ENCODE measurements at places on chromosomes 11 and 22. TPM values are rescaled to one million over a fixed set of nuclear protein-coding genes. Genes with fewer than 3 reads are reported as not detected.

DNA sequence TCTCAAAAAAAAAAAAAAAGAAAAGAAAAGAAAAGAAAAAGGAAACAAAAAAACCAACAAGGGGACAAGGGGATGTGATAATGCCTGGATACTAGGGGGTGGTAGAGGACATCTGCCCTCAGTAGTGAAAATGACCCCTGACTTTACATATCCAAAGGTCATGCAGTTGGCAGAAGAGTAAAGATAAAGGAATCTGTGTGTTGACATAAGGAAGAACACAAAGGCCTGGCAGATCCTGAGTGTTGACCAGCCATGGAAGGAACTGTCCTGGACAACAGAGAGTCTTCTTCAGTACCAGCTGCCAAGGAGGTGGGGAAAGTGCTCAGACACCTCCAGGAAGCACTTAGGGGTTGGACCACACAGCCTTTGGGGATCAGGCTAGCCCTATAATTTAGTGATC, 12.6 kb downstream of the SLC43A1 start:
- no peak for DNase-seq

- no peak for DNase-seq
Observed at GRCh38 chr22:38442967-38443627, 11.9 kb downstream of the KCNJ4 start.

GRCh38 chr22:37519268-37520195, at the start of gene CARD10:
TSS of gene CARD10 (minus strand) at chr22:37519415. CDS start at chr22:37519200, 215 bp downstream.
- no peak for DNase-seq

Gene PRG3
- 0.41 TPM for total RNA-seq

GRCh38 chr11:35662061-35662648, 420 bp upstream of the TRIM44 start:
- no peak for DNase-seq

DNA sequence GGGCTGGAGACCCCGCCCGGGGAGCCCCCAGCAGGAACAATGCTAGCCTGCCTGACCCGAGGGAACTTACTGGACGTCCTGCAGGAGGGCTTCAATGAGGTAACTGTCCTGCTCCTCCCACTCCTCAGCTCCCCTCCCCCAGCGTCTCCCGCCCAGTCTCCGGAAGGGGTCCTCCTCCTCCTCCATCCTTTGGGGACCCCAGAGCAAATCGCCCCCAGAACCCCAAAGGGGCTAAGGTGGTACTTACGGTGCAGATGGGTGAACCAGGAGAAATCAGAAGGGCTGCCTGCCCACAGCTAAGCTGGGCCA, 272 bp downstream of the DIXDC1 start:
- no peak for DNase-seq

DNA sequence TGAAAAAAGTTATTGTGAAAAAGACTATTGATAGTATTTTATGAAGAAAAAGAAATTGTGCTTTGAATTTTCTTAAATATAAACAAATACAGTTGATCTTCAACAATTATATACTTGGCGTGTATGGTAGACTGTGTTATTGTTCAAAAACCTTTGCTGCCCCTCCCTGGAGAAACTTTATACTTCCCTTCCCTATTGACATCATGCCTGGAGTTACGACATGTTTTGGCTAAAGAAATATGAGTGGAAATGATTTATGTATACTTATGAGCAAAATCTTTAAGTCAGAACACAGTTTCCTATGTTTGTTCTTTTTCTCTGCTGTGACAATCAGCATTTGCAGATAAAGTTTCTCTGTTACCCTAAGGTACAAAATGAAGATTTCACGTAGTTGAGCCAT, 243.8 kb downstream of the TMEM135 start:
- peak; percentile 91 for DNase-seq

DNA sequence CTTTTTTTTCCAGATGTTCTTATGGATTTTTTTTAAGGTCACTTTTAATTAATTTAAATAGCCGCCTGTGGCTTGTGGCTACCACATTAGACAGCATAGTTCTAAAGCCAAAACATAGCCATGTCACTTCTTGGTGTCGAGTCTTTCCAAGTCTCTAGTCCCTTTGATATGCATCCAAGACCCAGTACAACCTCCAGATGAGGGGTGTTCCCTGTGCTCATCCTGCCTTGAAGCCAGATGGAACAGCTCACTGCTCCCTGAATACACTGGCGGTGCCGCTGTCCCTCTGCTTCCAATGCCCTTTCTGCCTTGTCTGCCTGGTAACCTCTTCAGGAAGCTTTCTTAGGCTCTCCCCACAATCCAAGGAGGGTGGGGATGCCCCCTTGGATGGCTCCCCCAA, 338.0 kb downstream of the TENM4 start:
- no peak for DNase-seq

Gene TNNT3
- 5,696 TPM for total RNA-seq

Measured in tongue (tissue), 3 donors.